Stimulated activated CD4-positive, alpha-beta T cell treated with anti-CD3 and anti-CD28 coated beads, Interleukin-15, amount 100 ng/mL, for 1 hour (primary cell): ENCODE measurements at places on chromosomes 2 and 18.

DNA sequence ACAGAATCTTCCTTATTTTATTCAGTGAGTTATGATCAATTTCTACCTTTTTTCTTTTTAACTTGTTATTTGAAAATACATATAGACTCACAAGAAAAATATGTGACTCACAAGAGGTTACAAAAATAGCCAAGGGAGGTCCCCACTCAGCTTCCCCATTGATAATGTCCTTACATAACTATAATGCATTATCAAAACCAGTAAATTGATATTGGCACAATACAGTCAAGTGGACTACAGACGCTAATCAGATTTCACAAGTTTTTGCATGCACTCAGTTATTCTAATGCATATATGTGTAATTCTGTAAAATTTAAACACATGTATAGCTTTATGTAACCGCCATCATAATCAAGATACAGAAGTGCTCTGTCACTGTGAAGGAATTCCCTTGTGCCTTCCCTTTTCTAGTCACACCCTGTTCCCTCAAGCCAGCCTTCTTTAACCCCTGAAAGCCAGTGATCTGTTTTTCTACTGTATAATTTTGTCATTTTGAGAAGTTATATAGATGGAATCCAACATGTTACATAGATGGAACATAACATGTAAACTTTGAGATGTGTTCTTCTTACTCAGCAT, 118.4 kb downstream of the ALMS1 start:
- DNase-seq: no peak

DNA sequence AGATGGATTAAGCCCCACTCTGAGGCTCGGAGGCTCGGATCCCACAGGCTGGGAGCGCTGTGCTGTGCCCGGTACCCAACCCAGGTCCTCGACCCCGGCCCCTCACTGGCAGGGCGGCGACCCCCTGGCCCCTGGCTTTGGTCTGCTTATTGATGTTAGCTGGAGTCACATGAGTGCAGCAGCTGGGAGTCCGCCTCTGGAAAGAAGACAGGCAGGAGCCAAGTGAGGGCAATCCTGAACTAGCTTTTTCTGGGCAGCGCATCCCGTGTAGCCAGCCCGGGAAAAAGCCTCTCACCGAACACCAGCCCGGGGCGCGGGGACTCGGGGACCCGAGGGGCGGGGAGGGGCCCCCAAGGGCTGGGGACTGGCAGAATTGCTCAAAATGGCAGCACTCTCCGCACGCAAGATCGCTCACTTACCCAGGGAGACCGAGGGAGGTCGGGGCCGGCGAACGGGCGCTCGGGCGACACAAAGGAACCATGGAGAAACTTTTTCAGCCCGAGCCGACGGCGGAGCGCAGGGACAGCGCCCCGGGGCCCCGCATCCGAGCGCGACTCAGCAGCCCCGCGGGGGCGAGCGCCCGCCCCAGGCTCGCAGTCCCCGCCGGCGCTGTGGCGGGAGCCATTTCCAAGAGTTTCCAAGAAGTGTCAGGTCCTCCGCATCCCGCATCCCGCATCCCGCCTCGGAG, 567 bp downstream of the TMEM200C start:
- no peak for DNase-seq

GRCh38 chr2:156541706-156542105, 105.5 kb downstream of the GPD2 start:
- no peak for DNase-seq

- no peak for DNase-seq
Measured at GRCh38 chr2:220628252-220628651, 943.9 kb downstream of the EPHA4 start.

- DNase-seq: no peak
Measured at GRCh38 chr2:162198239-162198638, 45.0 kb downstream of the FAP start.

DNA sequence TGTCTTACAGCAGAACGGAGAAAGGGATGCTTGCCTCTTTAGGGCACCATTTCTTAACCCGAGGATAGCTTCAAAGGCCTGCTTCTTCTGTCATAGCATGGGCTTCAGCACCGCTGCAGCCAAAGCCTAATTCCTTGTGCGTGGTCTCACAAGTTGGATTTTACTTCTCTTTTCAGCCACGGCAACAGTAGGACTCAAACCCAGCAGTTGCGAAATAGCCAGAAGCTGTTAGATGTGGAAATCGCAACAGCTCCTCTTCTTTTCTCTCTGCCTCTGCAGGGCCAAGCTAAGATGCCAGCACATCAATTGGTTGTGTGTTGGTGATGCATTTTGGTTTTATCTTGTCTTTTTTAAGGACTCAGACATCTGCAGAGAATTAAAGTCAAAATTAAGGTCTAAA, 3.1 kb downstream of the NRXN1 start:
- DNase-seq: no peak

- DNase-seq: no peak
Measured at GRCh38 chr2:197577446-197577845, 61.6 kb downstream of the MOB4 start.

DNA sequence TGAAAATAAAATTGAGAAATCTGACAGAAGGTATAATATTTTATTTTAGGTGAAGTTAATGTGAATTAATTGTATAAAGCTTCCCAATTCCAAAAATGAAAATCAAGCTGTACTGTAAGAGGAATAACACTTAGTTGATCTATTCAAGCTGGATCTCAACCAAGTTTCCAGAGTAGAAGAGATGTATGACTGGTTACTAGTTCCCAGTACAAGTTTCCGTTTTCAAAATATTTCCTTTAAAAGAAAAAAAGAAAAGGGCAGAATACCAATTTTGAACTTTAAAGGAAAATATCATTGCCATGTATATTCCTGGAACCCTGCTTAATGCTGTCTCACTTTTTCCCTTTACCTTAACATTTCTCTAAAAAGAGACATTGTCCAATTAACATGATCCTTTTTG, 308.5 kb downstream of the IRS1 start:
- no peak for DNase-seq

GRCh38 chr2:38108907-38109731, 33.2 kb upstream of the CYP1B1 start:
- no peak for DNase-seq

GRCh38 chr18:24475926-24476589, 15.6 kb downstream of the HRH4 start:
- no peak for DNase-seq

DNA sequence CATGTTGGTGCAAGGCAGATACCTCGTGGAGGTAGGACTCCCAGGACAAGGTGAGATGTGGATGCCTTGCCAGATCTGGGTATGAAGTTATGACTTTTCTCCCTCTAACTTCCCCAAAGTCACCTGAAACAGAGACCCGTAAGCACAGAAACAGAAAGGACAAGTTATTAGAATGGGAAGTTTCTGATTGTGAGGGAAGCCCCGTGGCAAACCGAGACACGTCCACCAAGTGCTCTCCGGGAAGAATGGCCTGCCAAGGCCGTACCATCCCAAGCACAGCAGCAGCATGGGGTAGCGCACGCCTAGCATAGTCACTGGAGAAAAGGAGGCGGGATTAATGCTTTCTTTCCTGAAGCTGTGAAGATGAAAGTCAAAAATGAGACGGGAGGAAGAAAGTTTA, 110.6 kb downstream of the ZNF532 start:
- DNase-seq: no peak

DNA sequence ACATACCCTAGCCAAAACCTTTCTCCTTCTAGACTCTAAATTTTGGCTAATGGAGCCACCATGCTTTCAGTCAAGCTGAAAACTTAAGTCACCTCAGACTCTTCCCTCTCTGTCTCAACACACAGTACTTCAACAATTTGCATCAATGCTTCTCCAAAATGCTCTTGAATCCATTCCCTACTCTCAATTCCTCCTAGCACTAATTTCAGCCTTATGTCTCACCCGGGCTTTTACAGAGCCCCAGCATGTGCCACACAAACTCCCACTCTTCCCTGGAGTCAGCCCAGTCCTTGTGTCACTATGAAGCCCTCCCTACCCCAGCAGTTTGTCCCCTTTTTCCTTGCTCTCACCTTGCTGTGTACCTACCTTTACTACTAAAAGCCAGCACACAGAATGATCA, 38.7 kb downstream of the AAK1 start:
- no peak for DNase-seq

DNA sequence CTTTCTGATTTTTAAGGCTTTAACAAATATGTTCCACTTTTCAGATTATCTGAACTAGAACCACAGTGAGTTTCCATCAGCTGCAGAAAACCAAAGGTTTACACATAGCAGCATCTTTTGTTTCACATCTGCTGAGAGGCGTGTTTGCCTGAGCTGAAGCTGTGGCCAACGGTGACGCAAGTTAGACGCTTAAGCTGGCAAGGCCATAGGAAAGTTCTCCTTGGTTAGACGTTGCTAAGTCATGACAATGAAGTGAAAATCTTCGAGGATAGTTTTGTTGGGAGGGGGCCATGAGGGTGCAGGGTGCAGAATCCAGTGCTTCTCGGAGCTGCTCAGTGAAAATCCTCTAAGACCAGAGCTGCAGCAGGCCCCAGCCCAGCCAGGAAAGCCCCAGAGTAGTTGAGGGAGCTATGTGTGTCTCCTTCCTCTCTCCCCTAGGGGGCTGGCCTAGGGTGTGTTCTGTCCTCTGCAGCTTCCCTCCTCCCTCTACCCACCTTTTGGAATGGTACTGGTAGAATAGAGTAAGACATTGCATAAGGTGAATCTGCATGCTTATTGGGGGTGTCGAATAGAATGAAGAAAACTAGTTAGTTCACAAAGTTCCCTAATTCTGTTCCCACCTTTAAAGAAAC, 105.4 kb downstream of the FHOD3 start:
- DNase-seq: no peak

GRCh38 chr2:191165176-191165643, 14.4 kb upstream of the STAT4 start:
- DNase-seq: no peak

DNA sequence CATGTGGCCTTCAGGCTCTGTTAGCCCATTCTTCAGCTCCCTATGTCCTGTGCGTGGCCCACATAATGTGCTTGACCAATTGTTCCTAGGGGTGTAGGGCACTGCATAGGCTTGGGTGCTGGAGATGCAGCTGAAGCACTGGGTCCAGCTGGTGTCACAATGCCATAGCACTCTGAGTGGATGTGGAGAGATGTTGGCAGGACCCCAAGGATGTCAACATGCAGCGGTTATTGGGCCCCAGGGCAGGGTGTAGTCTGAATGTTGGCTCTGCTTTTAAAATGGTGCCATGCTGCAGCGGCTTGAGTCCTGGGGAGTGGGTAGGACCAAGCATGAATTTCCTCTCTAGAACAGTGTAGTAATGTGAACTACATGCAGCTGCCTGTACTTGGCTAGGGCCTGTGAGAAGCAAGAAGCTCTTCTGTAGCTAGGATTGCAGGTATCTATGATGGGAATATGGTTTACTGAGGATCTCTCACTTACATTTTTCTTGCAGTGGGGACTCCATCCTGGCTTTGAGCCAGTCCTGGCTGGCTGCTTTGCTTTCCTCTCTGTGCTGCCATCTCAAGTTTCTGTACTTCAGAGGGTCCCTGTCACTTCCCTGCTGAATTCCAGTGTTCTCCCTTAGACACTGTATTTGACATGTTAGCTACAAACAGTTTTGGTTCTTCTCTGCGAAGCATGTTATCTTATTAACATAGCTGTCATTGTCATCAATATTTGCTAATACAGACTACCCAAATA, 148.4 kb downstream of the CSRNP3 start:
- DNase-seq: no peak

DNA sequence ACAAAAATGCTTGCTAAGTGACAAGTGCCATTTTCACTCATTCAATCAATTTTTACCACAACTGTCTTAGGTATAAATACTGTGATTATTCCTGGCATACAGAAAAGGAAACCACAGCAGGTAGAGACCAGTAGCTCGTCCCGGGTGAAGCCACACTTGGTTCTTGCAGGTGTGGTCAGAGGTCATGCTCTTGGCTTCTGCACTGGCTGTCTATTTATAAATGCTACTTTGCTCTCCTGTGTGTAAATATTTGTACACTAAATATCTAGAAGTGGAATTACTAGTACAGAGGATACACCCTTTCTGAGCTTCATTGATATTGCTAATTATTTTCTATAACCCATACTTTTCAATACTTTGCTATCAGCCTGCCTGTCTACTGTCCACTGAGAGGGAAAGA, 284.6 kb downstream of the MYT1L start:
- no peak for DNase-seq

GRCh38 chr2:220837226-220837625, 734.9 kb downstream of the EPHA4 start:
- no peak for DNase-seq

DNA sequence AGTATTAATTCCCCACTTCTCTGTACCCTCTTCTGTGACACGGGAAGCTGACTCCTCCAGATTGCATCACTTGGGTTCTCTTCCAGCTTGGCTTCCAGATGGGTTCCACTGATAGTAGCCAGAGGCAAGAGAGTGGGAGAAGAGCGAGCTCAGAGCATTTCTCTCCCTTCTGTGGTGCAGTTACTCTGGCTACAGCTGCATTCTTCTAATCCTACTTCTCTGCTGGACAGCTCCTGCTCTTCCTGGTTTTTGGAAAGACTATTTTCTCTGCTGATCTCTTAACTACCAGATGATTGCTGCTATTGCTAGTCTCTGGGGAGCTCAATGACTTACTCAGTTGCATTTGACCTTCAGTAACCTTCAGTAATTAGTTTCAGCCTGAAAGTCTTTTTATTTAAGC, 187.5 kb upstream of the MAP2 start:
- DNase-seq: no peak

DNA sequence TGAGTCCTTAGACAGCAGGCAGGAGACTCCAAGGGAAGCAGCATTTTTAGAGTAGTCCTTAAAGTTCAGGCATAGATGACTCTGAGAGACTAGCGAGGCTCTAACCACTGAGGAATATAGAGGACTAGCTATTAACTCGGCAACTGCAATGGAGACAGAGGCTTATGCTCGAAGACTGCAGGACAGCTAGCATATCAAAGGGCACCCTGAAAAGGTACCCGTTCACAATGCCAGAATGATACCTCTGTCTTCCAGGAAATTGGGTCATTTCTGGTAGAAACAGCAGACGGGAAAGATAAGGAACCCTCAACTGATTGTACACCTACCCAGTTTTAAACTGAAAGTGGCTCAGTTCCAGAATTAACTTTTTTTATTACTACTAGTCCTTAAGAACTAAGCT, 1204.0 kb upstream of the ZEB2 start:
- DNase-seq: no peak

GRCh38 chr2:47897883-47898731, 8.2 kb downstream of the FBXO11 start:
- no peak for DNase-seq

GRCh38 chr18:48605408-48605845, 66.6 kb downstream of the CTIF start:
- DNase-seq: no peak

DNA sequence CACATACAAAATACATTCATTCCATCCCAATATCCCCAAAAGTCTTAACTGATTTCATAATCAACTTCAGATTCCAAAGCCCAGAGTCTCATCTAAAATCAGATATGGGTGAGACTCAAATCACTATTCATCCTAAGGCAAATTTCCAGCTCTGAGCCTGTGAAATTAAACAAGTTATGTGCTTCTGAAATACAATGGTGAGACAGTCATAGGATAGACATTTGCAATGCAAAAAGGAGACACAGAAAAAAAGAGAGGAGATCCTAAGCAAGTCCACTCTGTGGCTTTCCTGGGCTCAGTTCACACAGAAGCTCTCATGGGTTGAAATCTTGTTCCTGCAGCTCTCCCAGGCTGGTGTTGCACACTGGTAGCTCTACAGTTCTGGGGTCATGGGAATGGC, 18.3 kb downstream of the ZNF892 start:
- no peak for DNase-seq
